ENCODE measurements at places on chromosomes 1 and 21. TPM values are rescaled to one million over a fixed set of nuclear protein-coding genes. Genes with fewer than 3 reads are reported as not detected.

- no peak for DNase-seq
These were observed 1.3 kb upstream of the HMGN2 start for GRCh38 chr1:26470878-26471497.

DNA sequence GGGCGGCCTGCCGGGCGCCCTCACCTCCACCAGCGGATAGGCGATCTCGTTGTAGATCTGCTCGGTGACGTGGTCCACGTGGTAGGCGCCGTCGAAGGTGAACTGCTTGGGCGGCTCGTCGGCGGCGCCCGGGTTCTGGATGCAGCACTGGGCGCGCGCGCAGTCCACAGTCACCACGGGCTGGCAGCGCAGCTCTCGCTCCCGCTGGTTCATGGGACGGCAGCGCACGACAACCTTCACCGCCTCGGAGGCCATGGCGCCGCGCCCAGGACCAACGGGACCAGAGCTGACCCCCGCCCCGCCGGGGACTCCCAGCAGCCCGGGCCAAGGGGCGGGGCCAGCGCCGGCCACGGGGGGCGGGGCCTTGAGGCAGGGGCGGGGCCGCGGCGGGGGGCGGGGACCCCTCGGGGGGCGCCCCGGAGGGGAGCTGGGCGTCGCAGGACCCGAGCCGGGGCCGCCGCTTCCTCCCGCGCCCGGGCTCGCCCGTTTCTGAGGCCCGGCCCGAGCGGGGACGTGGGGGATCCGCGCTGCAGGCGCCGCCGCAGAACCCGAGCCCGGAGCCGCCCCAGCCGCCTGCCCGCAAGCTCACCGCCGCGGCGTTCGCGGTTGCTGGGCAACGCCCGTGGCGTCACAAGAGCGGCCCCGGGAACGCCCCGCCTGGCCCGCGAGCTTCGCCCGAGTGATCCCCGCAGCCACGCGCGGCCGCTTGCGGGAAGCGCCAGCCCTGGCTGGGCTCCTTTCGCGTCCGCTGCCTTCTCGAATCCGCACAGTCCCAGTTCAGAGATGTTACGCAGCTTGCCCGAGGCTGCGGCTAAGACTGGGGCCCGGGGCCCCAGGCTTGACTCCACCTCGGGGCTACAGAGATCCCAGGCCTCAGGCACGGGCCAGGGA lies at the start of gene KIF17:
KIF17 (minus strand) TSS at position 556 of the 891 bp plus-strand sequence; CDS start at position 255, 301 bp downstream.
- DNase-seq = peak; percentile 34

GRCh38 chr1:248792342-248792741 lies 33.4 kb downstream of the SH3BP5L start:
- DNase-seq = no peak

- no peak for DNase-seq
These were observed 81.1 kb downstream of the RRAGC start for GRCh38 chr1:38778521-38778920.

PEAR1 gene
- 29.5 TPM for total RNA-seq

TCHHL1 gene
- total RNA-seq = not detected

COP1 gene
- total RNA-seq = 45.1 TPM

DNA sequence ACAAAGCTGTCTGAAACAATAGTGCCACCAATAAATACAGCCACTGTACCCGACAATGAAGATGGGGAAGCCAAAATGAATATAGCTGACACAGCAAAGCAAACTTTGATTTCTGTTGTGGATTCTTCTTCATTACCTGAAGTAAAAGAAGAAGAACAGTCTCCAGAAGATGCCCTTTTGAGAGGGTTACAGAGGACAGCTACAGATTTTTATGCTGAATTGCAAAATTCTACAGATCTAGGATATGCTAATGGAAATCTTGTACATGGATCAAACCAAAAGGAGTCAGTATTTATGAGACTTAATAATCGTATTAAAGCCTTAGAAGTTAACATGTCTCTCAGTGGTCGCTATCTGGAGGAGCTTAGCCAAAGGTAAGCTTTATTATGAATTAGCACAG lies 56.6 kb downstream of the SUCO start:
- no peak for DNase-seq

OR2G3 gene
- total RNA-seq = not detected

- no peak for DNase-seq
These were observed 403 bp upstream of the PSEN2 start for GRCh38 chr1:226870026-226870400.

PDPN gene
- total RNA-seq = 29.9 TPM

GRCh38 chr1:230690101-230690500 lies 23.8 kb downstream of the AGT start:
- no peak for DNase-seq

GRCh38 chr21:36910581-36911307 lies 55.7 kb downstream of the HLCS start:
- no peak for DNase-seq

- DNase-seq = no peak
These were observed 142.7 kb downstream of the PLPPR4 start for GRCh38 chr1:99407018-99407417.
